Stimulated activated CD8-positive, alpha-beta memory T cell treated with anti-CD3 and anti-CD28 coated beads, Interleukin-15, amount 100 ng/mL, for 48 hours (primary cell): ENCODE measurements at places on chromosomes 13 and 19.

DNA sequence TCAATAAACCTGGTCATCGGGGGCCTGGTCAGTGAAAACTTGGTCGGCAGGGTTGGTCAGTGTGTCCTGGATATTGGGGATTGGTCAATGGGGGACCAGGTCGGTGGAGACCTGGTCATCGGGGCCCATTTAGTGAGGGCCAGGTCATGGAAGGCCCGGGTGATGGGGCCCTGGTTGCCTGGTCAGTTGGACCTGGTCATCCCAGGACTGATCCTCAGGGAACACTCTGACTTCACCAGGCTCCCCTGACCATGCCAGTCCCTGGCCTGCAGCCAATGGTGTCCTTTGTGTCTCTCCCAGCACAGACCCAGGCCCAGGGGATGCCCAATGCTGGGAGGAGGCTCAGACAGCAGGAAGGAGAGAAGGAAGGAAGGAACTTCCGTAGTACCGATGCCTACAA lies 42.1 kb upstream of the TPM4 start:
- DNase-seq, result no peak

DNA sequence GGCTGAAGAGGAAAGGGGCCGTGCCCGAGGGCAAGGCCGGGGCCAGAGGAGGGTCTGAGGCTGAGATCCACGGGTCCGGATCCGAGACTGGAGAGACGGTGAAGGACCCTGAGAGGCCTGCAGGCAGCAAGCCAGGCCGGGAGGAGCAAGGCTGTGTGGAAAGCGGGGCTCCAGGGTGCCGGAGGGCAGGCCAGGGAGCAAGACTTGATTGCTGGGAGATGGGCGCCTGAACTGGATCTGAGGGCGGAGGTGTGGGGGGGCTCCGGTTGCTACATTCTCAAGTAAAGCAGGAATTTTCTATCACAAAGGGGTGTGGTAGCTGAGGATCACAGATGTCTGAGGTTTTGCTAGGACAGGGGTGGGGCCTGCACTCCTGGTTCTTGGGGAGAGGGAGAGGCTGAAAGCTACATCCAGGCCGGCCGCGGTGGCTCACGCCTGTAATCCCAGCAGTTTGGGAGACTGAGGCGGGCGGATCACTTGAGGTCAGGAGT lies 3.8 kb downstream of the MAMSTR start:
- DNase-seq, result no peak

GRCh38 chr13:82058364-82058763 lies 1717.4 kb upstream of the SPRY2 start:
- no peak for DNase-seq

DNA sequence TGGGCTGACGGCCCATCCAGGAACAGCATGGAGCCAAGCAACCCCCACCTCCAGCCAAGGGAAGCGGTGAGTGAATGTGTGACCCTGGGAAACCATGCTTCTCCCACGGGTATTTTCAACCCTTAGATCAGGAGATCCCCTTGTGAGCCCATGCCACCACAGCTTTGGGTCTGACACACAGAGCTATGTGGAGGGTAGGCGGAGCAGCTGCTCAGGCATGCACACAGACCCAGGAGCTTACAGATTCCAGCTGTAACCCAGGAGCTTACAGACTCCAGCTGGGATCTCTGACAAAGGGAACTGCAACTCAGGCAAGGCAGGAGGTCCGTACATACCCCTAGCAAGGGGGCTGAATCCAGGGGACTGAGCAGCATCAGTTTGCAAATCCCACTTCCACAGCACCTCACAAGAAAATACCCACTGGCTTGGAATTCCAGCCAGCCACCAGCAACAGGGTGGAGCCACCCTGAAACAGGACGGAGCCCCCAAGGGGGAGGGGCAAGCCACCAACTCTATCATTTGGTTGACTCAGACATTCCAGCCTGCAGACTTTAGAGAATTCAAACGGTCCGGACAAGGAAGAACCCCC lies 40.8 kb upstream of the RFXAP start:
- DNase-seq, result no peak

DNA sequence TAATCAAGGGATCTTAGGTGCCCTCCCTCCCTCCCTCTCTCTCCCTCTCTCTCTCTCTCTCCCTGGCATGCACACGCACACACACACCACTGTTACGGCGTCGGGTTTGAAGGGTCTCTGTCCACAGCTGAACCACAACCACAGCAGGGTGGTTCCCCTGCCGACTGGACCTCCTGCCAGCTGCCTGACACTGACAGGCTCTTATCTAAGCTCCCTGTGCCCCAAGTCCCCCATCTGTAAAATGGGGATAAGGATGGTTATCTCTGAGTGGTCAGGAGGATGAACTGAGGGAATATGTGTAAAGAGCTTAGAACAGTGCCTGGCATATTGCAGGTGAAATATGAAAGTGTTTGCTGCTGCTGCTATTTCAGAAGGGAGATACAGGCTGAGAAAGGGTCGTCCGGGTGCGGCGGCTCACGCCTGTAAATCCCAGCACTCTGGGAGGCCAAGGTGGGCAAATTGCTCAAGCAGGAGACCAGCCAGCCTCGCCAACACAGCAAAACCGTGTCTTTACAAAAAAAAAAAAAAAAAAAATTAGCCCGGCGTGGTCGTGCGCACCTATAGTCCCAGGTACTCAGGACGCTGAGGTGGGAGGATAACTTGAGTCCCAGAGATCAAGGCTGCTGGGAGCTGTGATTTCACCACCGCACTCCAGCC lies 852 bp upstream of the SHISA7 start:
- no peak for DNase-seq

DNA sequence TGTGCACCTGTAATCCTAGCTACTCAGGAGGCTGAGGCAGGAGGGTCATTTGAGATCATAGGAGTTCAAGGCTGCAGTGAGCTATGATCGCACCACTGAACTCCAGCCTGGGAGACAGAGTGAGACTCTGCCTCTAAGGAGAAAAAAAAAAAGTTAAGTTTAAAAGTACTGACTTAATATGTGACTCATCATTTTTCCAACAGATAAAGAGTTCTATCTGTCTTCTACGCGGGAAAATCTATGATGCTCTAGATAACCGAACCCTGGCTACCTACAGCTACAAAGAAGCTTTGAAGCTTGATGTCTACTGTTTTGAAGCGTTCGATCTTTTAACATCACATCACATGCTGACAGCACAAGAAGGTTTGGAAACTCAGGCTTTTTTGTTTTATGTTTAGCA lies 7.2 kb downstream of the CDC16 start:
- DNase-seq, result no peak

DNA sequence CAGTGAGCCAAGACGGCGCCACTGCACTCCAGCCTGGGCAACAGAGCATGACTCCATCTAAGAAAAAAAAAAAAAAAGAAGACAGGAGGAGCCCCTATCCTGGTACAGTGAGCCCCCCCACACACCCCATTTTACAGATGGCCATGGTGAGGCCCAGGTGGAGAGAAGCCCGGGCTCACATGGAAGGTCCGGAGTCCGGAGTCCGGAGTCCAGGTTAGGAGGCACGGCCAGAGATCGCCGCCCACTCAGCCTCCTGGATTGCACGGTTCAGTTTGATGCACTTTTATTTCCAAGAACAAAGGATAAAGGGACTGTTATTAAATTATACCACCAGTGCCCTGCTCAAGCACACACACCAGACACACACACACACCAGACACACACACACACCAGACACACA lies 11.3 kb upstream of the BTBD2 start:
- no peak for DNase-seq

DNA sequence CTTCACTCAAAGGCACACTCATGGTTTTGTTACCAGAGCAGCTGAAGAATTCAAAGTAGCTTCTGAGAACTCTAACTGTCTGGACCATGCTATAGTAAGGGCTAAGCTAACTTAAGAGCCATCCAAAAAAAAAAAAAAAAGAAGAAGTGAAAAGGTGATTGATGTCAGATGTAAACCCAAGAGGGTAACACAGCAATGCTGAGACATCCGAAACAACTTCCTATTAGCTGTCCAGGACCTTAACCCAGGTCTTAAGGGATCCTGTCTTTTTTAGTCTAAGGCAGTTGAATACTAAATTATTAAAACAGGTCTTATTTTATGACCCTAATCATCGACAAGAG lies 11.2 kb upstream of the RAB20 start:
- DNase-seq, result no peak

- no peak for DNase-seq
Measured at GRCh38 chr13:42355092-42355485, 83.1 kb downstream of the AKAP11 start.

DNA sequence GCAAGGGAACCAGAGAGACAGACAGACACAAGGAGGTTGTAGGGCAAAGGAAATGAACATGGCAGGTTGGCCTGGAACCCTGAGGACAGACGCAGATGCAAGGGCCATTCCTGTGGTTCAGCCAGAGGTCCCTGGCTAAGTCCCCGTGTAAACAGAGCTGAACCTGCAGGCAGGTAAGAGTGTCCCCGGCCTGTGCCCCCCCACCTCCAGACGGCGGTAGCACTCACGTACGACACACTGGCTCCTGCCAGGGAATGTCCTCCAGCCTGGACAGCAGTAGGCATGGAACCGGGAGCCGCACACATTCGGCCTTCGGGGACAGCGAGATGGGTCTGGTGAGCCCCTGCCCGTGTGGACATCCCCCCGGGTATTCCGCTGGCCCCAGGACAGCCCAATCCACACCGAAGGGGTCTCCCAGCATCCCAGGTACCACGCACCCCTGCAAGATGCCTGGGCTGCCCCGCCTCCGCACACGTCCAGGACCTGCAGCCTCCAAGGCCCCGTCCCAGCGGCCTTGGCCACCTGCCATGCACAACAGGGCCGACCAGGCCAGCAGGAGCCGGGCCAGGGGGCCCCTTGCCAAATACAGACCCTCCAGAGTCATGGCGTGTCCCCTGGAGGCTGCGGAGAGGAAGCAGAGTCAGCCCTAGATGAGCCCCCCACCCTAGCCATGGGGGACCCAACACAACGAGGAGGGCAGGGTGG lies 2.4 kb downstream of the FBN3 start:
- no peak for DNase-seq
